CD4-positive, alpha-beta memory T cell (primary cell): ENCODE measurements at places on chromosomes 6 and 20. TPM values are rescaled to one million over a fixed set of nuclear protein-coding genes. Genes with fewer than 3 reads are reported as not detected.

DNA sequence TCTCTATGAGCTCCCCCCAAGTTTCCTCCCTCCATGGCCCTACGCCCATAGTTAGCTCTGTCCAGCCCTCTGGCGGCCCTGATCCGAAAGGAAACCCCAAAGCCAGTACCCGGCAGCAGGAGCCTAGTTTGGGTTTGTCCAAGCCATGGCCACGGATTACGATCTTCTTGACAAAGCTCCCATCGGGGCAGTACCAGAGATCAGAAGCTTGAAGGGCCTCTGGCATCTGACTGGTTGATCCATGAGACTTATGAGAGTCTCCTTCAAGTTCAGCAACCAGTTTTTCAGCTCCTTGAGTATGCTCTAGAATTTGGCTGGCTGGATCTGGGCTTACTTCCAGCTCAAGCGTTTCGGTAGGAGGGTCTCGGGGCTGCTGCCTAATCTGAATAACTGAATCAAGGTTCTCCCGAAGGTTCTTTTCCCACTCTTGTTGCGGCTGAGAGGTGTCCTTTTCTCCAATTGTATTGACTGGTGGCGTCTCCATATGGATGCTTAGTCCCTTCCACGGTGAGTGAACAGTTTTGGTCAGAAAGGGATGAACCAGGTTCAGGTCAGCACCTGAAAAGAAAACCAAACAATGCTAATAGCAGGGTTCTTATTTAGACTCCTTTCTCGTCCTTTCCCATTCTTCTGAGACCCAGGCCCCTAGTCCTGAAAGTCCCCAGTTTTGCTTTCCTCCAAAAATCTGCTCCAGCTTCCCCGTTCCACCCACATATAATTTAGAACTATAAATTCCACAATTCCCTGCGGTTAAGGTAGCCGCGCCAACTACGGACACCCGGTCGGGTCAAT, 595 bp downstream of the FKBPL start:
- H3K4me1 ChIP-seq, result peaks cover 35% of the 10 kb centered on the region
- no peak for DNase-seq
- peak overlapping the region; percentile 72 for H3K4me3 ChIP-seq
- H3K36me3 ChIP-seq, result peaks cover 15% of the 10 kb centered on the region
- H3K27ac ChIP-seq, result peak overlapping the region; percentile 83
- no peaks in the 10 kb centered on the region for H3K27me3 ChIP-seq

DNA sequence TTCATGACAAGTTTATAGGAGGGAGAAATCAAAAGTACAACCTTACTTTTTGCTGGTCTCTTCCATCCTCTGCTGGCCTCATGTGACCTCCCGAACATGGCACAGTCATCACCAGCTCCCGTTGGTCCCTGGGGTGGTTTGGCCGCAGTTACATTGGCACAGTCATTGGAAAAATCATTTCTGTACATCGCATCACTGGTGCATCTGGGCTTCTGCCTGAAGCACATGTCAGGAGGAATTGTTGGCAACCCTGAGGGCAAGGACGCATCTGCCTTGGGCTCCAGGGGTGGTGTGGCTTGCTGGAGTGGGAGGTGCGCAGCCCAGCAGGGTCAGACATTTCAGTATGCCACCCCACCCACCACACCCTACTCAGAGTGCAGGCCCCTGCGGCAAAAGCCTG, 162.9 kb upstream of the SLC24A3 start:
- no peaks in the 10 kb centered on the region for H3K27me3 ChIP-seq
- H3K36me3 ChIP-seq, result no peaks in the 10 kb centered on the region

- H3K36me3 ChIP-seq, result no peaks in the 10 kb centered on the region
- no peak overlapping the region for H3K4me3 ChIP-seq
- H3K27ac ChIP-seq, result no peak overlapping the region
- DNase-seq, result no peak
- H3K27me3 ChIP-seq, result no peaks in the 10 kb centered on the region
- no peaks in the 10 kb centered on the region for H3K4me1 ChIP-seq
Measured at GRCh38 chr6:91221072-91221720, 634.3 kb upstream of the MAP3K7 start.

- H3K4me3 ChIP-seq, result no peak overlapping the region
- no peak overlapping the region for H3K27ac ChIP-seq
- H3K4me1 ChIP-seq, result no peaks in the 10 kb centered on the region
- H3K27me3 ChIP-seq, result no peaks in the 10 kb centered on the region
- no peaks in the 10 kb centered on the region for H3K36me3 ChIP-seq
Measured at GRCh38 chr6:122050242-122050755, 349.2 kb upstream of the HSF2 start.

DNA sequence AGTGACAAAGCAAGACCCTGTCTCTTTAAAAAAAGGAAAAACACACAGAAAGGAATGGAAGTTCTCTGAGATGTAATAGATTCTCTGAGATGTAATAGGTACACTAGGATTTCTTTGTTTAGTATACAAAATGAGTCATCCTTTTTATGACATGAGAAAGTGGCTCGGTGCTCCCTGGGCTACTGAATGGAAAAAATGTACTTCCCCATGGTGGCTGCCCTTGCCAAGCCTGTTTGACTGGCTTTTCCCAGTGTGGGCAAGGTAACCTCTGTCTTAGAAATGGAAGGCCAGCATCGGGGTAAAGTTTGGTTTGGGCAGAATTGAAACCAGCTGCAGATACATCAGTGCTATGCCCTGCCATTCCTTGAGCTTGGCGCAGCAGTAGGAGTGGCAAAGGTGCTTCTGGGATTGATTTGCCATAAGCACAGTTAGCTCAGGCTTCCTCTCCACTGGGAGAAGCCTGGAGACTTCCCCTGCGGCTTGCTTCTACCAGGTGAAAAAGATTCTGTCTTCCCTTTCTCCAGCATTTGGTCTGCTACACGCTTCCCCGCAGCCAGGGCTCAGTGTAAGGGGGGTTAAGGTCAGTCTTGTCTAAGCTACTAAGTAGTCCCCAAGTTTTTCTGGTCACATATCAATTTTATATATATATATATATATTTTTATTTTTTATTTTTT, 24.5 kb downstream of the ARFGEF2 start:
- H3K27me3 ChIP-seq, result no peaks in the 10 kb centered on the region
- H3K4me1 ChIP-seq, result no peaks in the 10 kb centered on the region
- no peak overlapping the region for H3K4me3 ChIP-seq
- DNase-seq, result no peak
- H3K36me3 ChIP-seq, result peaks cover 40% of the 10 kb centered on the region

GGTLC1 gene
- total RNA-seq, result not detected

ZC3H12D gene
- 91.5 TPM for total RNA-seq

ULBP3 gene
- not detected for total RNA-seq
